ENCODE measurements at places on chromosomes 6 and 20.

GRCh38 chr6:110613356-110613755, 136.9 kb upstream of the SLC22A16 start:
- no peak for DNase-seq

DNA sequence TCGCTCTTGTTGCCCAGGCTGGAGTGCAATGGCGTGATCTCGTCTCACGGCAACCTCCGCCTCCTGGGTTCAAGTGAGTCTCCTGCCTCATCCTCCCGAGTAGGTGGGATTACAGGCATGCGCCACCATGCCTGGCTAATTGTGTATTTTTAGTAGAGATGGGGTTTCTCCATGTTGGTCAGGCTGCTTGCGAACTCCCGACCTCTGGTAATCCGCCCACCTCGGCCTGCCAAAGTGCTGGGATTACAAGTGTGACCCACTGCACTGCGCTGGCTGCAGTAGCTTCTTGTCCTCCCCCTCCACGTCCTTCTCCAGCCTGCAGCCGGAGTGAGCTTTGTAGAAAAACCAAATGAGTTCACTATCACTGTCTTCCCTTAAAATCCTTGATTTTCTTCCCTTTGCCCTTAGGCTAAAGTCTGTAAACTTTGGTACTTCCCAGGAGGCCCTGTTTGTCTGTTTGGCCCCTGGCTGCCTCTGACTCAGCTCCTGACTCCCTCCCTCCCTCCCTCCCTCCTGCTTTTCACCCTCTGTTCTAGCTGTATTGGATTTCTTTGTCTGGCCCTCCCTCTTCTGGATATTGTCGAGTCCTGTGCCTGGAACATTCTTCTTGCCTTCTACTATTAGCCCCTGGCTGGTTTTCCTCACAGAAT, 12.9 kb downstream of the PARD6B start:
- DNase-seq, result no peak

DNA sequence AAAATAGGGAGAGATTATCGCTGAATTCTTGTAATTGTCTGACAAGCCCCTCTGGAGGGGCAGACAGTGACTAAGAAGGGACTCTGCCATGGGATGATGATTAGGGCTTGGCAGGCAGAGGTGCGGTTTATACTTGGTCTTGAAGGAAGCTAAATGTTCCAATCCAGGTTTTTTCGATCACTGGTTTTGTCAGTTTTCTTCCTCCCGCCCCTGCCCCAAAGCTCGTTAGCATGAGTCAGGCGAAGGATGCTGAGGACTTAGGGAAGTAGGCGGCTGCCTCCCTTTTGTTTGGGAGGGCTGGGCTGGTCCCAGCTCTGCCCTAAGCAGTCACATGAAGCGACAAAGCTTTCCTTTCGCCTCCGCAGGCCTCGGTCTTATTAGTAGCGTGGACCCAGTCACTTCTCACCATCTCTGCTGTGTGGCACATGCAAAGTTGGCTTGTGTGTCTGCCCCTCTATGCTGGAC, 314.2 kb downstream of the CDC5L start:
- DNase-seq, result no peak

- no peak for DNase-seq
Observed at GRCh38 chr6:137271245-137272183, 52.3 kb upstream of the IFNGR1 start.

- no peak for DNase-seq
Observed at GRCh38 chr20:17762873-17763557, 63.2 kb downstream of the BANF2 start.

GRCh38 chr6:111739257-111739696, 133.6 kb upstream of the TRAF3IP2 start:
- no peak for DNase-seq

GRCh38 chr6:3227363-3228045, at the start of gene TUBB2B:
Gene TUBB2B, minus strand, starts transcription at chr6:3227653. Its CDS starts 110 bp downstream, at chr6:3227543.
- peak; percentile 99 for DNase-seq

DNA sequence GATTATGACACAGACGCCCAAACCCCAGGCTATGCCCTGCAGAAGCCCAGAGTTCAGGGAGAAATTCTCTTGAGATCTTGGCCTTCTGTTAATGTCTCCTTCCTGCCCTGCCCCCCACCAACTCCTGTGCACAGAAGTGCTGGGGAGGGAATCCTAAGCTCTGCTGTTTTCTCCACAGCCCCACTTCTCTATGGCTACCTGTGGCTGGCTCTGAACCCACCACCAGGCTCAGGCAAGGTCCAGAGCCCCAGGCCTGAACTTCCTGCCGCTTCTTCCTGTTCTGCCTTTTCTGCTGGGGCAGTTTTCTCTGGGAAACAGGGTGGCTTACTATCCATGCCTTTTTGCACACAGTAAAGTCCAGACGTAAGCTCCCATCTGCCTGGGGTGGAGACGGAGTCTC, 77.5 kb upstream of the NNAT start:
- DNase-seq, result no peak

- no peak for DNase-seq
Observed at GRCh38 chr6:1526398-1527072, 83.2 kb upstream of the FOXC1 start.

- no peak for DNase-seq
Observed at GRCh38 chr6:30263734-30264133, 50.5 kb upstream of the TRIM26 start.

DNA sequence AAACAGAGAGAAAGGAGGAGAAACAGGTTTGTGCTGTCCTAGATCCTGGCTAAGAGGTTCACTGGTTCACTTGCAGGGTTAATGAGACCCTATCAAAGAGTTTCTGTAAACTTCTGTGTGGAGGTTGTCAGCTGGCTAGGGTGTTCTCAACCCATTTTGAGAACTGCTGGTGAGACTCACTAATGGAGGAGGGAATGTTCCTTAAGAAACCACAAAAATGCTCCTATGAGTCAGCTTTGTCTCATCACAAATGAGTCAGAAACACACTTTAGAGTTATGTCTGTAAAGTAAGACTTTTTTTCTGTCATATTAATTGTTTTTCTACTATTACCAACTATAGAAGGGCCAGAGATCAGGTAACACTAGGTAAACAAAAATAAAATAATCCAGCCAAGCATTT, 884.4 kb downstream of the PHF3 start:
- no peak for DNase-seq

DNA sequence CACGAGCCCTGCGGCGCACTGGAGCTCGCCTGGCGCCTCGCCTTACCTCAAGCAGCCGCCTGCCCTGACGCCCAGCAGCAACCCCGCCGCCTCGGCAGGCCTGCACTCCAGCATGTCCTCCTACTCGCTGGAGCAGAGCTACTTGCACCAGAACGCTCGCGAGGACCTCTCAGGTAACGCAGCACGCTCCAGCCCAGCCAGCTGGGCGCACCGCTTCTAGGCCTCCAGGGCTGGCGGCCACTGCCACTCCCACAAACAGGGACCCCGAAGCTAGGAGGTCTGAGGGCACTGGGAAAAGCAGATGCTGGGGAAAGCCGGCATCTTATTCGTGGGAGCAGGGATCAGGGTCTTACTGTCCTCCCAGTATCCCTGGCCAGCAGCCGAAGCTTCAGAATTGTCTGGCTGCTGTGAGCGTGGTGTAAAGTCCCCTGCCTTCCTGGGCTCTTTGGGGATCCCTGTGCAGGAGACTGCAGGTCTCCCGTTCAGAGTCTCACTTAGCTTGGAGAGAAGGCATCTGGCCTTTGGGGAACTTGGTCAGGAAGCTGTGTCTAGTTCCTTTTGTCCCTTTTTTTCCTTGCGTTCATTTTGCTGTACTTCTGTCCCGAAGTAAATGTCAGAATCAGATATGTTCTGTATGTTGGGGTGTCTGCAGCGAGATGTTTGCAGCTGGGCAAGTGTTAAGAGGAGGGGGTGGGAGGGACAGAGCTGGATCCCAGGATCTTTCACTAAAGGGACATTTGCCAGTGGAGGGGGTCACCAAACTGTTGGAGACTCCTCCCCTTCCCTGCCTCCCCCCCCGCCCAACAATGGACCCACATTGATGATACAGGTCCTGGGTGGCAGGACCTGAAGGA, 1.8 kb downstream of the FOXF2 start:
- DNase-seq, result peak; percentile 45

- peak; percentile 33 for DNase-seq
Observed at GRCh38 chr6:7085911-7086310, 21.9 kb upstream of the RREB1 start.

GRCh38 chr20:45402946-45403345, 5.1 kb upstream of the DBNDD2 start:
- DNase-seq, result no peak

GRCh38 chr6:28282926-28283325, 1.6 kb downstream of the PGBD1 start:
- no peak for DNase-seq

- peak; percentile 62 for DNase-seq
Observed at GRCh38 chr6:98832284-98833056, 1.9 kb upstream of the POU3F2 start.

DNA sequence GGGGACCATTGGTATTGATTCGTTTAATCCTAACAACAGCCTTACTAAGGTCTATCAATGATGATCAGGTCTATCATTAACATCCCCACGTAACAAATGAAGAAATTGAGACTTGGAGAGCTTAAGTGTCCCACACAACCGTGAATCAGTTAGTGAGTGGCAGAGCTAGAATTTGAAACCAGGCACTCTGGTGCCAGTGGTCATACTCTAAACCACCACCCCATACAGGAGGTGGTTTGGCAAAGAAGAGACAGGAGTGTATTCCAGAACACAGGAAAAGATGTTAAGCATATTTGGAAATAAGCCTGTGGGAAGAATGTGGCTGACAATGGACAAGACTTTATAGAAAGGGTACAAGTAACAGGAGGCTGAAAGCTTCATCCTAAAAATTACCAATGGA, 35.7 kb upstream of the MARCKS start:
- DNase-seq, result no peak

GRCh38 chr6:127486934-127487333, 27.7 kb upstream of the KIAA0408 start:
- no peak for DNase-seq

GRCh38 chr20:7672571-7672970, 267.7 kb downstream of the HAO1 start:
- no peak for DNase-seq

DNA sequence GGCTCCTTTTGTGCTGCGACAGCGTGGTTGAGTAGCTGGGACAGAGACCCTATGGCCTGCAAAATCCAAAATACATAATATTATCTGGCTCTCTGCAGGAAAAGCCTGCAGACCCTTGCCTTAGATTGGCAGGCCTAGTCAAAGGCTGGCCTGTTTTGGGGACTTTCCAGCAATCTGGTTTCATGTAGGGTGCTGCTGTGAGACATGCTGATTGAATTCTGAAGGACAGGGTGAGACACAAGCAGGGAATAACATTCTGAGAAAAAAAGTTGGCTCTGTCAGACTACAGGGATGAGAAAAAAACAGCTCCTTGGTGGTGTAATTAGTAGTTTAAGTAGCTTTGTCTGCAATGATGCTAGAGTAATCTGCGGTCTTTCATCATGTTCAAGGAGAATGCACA, 402.7 kb upstream of the AGPAT4 start:
- no peak for DNase-seq

- DNase-seq, result no peak
Observed at GRCh38 chr6:27865850-27866356, 46.3 kb downstream of the OR2B2 start.

- no peak for DNase-seq
Observed at GRCh38 chr6:157092736-157093135, 230.6 kb downstream of the TMEM242 start.

DNA sequence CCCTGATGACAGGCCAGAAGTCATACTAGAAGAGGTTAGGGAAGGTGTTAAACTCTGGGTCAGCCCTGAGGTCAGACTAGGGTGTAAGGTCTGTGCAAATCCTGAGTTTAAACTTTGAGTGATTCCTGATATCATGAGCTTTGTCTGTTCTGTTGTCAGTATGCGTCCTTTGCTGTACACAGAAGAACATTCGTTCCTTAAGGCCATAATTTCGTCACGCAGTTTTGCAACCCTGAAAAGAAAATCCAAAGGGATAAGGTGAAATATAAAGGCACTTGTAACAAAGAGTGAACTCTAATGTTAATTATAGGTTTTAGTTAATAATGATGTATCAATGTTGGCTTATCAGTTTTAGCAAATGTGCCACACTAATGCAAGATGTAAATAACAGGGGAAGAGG, 2.3 kb downstream of the DST start:
- DNase-seq, result no peak

- DNase-seq, result no peak
Observed at GRCh38 chr6:6927521-6928361, 180.0 kb upstream of the RREB1 start.

GRCh38 chr20:48024539-48024938, 239.3 kb upstream of the SULF2 start:
- no peak for DNase-seq

DNA sequence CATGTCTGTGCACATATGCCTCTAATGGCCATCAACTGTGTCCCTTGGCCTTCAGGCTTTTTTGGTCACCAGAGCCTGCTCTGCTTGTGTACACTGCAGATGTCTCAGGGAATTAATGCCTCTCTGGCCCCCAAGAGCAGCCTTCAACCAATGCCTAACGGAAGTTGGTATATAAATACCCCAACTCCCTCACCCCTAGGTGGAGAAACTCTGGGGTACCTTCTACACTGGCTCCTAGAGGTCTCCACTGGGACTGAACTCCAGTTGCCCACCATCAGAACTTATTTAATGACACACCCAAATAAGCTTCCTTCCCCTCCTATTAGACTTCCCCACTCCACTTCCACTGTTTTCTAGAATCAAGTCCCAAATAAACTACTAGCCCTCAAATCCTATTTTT, 43.1 kb downstream of the PRND start:
- no peak for DNase-seq

DNA sequence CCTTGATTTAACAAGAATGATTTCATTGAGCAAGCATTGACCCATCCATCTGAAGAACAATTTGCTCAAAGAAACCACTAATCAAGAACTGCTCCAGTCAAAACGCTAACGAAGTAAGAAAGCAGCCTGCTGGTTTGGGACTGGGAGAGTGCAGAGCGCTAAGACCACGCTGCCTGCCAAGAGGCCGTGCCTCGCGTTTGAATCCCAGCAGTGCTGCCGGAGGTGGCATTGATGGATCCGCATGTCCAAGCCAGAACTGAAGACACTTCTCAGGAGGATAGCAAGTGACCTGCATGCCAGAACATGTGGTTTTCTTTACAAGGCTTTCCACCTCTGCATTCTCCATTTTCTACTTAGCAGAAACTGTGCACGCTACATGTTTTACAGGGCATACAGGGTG, 105.2 kb upstream of the FOXC1 start:
- DNase-seq, result no peak

DNA sequence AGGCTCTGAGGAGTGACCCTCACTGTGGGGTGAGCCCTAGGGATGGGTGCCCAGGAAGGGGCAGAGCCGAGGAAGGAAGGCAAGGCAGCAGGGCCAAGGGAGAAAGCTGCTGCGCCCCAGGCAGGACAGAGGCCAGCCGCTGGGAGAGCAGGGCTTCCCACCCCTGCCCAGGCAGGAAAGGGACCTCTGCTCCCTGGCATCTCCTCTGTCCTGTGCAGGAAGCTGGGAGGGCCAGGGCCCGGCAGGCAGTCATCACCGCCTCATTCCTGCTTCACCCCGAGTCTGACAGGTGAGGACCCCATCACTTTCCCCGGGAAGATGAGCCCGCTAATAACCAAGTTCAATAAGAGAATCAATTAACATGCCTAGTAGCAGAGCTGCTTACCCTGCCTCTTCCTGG, 81.3 kb downstream of the EDN3 start:
- DNase-seq, result no peak

- DNase-seq, result no peak
Observed at GRCh38 chr20:17832236-17832915, 132.6 kb downstream of the BANF2 start.
